ENCODE measurements at places on chromosomes 2 and 18. TPM values are rescaled to one million over a fixed set of nuclear protein-coding genes. Genes with fewer than 3 reads are reported as not detected.

DNA sequence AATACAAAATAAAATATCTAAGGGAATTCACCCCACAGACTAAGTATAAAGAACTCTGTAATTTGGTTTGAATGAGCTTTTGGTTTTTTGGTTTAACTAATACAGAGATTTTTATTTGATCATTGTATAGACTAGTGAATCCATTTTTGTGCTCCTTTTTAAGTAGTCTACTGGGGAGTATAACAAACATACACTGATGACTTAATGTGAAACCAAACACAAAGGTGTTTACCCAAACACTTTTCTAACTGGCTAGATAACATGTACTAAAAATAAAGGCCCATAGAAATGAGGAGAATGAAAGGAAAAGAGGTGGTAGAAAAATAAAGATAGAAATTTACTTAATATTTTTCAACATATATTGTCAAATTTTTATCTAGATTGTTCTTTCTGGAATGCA lies 146.0 kb downstream of the NRXN1 start:
- DNase-seq, result no peak

GRCh38 chr2:236164201-236164924 lies 3.8 kb downstream of the GBX2 start:
- DNase-seq, result no peak

DNA sequence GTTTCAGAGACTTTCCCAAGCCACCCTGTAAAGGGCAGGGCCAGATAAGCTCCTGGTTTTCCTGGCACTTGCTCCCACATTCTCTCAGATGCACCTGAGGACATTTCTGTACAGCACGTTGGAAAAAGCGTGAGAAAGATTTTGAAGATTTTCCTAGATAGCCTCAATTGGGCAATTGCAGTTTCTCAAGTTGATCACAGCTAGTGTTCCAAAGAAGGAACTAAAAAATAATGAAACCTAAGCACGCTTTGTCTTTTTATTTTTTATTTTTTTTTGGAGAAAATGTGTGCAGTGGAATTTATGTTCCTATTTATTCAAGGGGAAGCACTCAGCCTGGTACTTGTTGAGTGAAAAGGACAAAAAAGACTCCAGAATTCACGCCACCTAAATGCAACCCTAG lies 429.1 kb downstream of the RNF144A start:
- no peak for DNase-seq

DNA sequence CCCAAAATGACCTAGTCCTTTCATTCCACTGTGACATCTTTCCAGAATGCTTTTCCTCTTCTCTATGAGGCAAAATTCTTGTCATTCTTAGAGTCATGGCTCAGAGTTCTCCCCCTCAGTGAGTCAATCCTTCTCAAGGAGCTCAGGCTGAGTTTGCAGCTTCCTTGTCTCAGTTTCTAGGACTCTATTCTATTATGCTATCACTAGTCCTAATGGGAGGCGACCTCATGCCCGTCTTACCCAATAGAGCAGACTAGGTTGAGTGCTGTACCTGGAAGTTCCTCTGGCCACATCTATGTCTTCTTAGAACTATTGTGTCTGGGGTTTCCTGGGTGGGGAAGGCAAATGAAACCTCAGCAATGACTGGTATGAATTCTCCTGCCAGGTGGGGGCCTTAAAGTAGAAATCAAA lies 51.5 kb downstream of the HAUS1 start:
- DNase-seq, result no peak

- DNase-seq, result no peak
Observed at GRCh38 chr18:44893045-44893706, 212.5 kb downstream of the SETBP1 start.

DNA sequence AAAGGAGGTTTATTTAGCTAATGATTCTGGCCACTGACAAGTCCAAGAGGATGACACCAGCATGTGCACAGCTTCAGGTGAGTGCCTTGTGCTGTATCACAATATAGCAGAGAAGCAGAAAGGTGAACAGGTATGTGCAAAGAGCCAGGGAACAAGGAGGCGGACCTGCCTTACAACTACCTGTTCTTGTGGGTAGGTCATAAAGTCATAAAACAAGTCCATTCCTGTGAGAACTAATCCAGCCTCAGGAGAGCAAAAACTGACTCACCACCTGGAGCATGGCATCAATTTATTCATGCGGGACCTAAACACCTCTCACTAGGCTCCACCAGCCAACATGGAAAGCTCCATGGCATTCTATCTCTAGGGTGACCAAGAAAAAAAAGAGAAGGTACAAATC lies 234.2 kb downstream of the ASXL3 start:
- no peak for DNase-seq

- DNase-seq, result no peak
Observed at GRCh38 chr2:173221132-173221695, 133.5 kb upstream of the CDCA7 start.

DNA sequence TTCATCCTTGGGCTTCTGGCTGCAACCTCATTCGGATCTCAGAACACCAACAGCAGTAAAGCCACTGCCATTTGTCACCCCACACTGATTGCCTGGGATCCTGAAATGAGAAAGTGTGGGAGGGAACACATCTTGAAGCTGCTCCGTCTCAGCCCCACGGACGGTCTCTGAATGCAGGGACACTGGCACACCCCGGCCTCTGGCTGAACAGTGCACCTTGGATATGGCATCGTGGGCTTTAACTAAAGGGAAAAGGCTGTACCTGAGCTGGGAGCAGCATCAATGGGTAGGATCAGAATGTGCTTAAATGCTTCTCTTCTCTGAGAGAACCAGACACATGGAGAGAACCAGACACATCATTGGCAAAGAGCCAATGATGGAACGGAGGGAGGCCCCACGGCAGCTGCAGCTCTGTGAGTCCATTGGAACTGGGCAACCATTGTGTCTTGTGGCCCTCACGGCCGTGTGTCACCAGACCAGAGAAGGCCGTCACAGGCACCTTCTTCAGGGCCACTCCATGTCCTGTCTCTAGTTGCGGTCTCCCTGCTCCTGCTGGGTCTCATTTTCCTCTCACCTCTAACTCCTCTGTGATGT lies 193.4 kb upstream of the MYT1L start:
- DNase-seq, result no peak

DNA sequence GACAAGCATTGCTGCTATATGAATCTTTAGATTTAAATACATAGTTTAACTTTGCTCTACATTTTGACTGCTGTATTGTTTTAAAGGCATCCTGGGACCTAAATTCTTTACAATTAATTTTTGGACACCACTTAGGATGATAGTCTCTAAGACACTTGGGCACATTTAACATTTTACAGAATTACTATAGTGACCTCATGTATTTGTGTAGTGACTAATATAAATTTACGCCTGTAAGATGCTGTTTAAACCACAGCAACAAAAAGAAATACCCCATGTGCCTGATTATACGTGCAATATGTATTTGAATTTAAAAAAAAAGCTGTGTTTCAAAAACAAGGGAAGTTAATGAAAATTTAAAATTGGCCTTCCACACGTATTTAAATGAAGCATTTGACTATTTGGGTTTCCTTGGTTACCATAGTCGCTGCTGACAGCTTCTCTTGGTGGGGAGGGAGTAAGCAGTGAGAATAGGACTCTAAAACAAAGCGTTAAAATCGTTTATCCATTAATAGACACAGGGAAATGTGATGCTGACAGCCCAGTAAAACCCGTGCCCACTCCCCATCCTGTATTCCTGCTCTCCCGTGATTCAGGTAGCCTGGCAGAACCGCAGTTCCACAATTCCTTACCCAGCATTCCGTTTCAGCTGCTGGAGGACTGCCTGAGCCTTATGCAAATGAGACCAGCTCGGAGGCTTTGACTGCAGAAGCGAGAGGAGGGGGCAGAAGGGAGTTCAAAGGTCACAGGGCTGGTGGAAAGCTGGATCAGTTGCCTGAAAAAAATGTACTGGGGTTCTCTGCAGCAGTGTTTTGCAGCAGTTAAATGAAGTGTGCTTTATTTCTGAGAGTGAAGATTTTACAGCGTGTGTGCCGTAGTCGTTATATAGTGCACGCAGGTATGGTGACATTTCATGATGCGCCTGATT lies 104.3 kb downstream of the CSRNP3 start:
- DNase-seq, result peak; percentile 82

DNA sequence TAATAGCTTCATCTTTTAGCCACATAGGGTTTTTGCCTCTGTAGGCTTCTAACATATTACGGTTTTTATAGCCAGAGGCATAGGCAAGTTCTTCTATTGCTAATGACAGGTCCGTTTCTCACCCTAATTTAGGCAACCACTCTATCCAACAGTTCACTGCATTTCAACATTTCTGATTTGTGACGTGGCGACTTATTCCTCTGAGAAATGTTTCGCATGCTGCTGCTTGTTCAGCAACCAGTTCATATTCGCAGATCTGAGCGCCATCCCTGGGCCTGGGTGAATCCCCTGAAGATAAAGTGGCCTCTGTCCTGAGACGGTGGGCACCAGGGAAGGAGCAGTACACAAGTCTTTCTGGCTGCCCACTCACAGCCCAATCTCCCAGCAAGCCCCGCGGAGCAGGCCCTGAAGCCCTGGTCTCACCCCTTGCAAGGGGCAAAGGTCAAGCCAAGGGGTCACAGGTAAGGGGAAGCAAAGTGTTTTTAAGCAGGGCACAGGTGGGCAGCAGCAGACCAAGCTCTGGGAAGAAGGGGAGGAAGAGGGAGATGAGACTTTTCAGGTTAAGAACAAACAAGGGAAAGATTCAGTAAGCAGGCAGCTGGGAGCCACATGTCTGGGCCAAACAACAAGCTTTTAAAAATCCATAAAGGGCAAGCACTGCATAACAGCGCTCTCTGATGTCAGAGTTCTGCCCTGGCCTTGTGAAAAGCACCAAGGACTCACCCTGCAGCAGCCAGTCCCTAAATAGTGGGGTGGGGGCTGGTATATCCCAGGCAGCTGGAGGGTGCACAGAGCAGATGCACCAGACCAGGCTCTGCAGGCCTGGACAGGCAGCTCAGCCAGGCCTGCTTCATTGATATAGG lies 10.8 kb upstream of the COX7A2L start:
- DNase-seq, result no peak

DNA sequence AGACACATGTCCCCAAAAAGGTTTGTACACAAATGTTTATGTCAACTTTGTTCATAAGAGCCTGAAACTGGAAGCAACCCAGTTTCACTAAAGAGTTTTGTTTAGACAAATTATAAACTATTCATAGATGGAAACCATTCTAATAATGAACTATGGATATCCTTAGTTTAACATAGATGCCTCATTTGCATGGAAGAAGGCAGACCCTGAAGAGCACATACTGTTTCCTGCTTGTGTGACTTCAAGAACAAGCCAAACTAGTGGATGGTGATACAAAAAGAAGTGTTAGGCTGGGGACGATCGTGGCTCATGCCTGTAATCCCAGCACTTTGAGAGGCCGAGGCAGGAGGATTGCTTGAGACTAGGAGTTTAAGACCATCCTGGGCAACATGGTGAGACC lies 48.1 kb downstream of the ACOXL start:
- DNase-seq, result no peak

- no peak for DNase-seq
Observed at GRCh38 chr2:50753234-50753633, 278.7 kb downstream of the NRXN1 start.

DNA sequence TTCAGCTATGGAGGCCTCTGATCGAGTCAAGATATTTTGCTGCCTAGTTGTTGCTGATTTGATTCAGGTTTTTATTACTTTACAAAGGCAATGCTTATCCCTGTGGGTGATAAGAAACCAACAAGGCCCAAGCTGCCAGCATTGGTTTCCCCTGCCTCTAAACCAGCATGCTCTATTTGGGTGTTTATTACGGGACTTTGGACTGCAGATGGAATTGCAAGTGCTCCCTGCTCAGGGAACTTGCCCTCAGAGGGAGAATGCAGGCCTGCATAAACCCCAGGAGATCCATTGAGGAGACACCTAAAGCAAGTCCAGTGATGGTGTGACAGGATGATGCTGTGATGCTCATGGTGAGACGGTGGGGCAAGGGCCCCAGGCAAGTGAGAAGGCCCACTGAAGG lies 172.1 kb downstream of the VAPA start:
- no peak for DNase-seq

- no peak for DNase-seq
Observed at GRCh38 chr2:44237221-44237620, 38.1 kb upstream of the SLC3A1 start.

DNA sequence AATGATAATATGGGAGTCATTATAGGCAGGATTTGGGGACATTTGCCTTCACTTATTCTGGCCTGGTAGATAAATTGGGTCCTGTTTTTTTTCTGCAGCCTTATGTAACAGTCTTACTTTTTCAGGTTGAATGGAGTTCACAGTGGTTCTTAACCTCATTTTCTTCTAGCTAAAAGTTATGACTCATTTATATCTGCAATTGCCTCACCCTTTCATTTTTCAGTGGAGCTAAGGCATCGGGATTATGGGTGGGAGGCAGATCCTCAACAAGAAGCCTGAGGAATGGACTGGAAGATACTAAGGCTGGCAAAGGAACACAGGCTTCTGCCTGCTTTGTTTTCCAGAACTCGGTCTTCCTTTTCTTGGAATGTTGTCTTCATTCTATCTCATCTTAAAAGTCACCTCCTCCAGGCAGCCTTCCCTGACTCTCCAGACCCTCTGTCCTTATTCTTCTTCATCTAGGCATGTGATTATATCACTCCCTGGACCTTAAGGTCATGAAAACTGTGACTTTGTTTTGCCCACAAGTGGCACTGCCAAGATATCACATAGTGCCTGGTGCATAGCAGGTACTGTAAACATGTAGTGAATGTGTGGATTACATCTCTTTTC lies 41.0 kb upstream of the ACSL3 start:
- DNase-seq, result no peak

DNA sequence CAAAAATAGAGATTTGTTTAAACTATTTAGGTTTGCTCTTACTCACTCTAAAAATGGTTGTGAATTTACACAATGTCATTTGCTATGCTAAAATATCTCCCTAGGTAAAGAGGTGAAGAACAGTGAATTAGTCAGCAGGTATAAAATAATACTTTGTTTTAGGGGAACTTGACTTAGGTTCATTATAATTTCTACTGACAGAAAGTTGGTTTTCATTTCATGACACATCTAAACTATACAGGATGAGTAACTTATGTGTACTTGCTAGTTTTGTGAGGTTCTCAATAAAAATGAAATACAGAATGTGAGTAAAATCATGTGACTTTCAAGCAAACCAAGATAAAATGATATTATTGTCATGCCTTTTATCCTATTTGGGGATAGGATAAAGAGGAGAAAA lies 66.0 kb downstream of the DIS3L2 start:
- no peak for DNase-seq

- no peak for DNase-seq
Observed at GRCh38 chr2:71004857-71005256, 10.2 kb upstream of the TEX261 start.

DNA sequence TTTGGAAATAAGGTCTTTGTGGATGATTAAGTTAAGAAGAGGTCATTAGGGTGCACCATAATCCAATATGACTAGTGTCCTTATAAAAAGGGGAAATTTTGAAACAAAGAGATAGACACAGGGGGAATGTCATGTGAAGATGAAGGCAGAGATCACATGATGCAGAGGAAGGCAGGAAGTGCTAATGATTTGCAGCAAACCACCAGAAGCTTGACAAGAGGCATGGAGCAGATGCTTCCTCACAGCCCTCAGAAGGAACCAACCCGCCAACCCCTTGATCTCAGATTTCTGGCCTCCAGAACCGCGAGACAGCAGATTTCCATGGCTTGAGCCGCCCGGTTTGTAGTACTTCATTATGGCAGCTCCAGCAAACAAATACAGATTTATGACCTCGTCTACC lies 17.4 kb upstream of the SMARCAL1 start:
- DNase-seq, result no peak

Gene C1QL2
- total RNA-seq, result not detected

Gene MSH2
- 72.5 TPM for total RNA-seq

Gene GPR45
- not detected for total RNA-seq

Gene SLC23A3
- total RNA-seq, result 7.1 TPM

Gene CPO
- total RNA-seq, result not detected

Gene ADRA2B
- total RNA-seq, result 0.12 TPM

Gene CHPF
- 26.4 TPM for total RNA-seq

Gene PSMG2
- 106 TPM for total RNA-seq

Gene UPP2
- not detected for total RNA-seq

Data from Caco-2 (cell line).